NCI-H1092 treated with DMSO at 0.1 percent for 48 hours (cell line): ENCODE measurements at places on chromosomes 1 and 21.

DNA sequence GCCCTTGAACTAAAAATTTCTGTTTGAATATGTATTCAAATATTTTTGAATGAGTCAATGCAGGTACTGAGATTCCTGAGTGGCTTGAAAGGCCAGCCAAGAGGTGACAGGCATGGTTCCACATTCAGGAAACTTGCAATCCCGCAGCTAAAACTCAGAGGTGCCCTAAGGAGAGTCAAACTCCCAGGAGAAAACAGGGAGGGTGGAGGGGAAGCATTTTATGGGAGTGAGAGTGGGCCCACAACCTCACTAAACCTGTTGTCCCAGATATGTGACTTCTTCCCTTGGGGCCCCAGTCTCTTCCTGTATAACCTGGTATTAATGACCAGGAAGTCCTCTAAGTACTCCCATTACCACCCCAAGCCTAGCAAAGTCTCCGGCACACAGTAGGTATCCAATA, 189.6 kb downstream of the PLPP3 start:
- no peak for DNase-seq

- DNase-seq, result no peak
Observed at GRCh38 chr1:213284626-213285025, 233.6 kb downstream of the RPS6KC1 start.

DNA sequence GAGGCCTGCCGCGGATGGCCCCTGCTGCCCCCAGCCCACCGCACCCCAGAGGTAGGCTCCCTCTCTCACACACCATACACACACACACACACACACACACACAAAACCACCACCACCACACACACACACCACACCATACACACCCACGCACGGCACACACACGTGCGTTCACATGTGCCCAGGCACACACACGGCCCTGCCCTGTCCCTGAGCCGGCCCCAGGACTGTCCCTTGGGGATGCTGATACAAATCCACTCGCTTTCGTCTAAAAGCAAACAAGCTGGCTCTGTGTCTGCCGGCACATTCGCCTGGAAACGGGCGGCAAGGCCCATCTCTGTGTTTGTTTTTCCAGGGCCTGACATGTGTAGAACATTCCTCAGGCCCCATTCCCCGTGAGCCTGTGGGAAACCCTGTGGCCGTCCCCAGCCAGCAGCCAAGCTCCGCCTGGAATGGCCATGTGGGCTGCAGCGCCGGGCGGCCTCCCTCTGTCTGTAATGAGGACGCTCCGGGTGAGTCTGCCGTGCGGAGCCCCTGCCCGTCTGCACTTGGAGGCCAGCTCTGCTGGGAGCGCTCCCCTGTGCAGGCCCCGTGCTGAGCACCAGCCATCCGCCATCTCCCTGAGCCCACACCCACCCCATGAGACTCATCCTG, 67.4 kb downstream of the DMRTB1 start:
- DNase-seq, result peak; percentile 19

DNA sequence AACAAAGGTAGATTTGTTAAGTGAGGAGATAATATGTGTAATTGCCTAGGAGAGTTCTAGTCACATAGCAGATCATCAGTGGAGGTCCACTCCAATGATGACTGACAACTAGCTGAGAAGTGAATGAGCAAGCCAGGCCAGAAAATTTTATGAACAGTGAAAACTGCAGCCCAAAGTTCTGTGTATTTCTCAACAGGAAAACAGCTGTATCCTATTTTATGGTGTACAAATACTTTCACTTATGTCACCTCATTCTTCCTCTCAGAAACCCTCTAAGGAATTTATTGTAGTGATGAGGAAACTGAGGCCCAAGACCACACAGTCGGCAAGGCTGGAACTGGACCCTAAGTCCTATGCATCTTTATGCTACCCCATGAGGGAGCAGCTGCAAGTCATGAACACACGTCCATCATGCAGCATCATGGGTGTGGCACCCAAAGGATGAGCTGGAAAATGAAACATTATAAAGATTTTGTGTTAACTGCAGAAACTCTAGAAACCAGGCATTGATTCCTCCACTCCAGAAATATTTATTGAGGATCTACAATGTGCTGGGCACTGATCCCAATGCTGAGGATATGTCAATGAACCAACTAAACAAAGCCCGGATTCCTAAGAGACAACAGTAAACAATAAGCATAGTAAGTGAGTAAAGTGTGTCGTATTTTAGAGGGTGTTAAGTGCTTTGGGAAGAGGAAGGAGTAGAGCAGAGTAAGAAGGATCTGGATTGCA, 99.5 kb upstream of the DUSP10 start:
- no peak for DNase-seq

- DNase-seq, result no peak
Observed at GRCh38 chr1:203556047-203556851, 62.3 kb downstream of the OPTC start.

- DNase-seq, result no peak
Observed at GRCh38 chr1:55060133-55060999, 21.0 kb downstream of the PCSK9 start.

DNA sequence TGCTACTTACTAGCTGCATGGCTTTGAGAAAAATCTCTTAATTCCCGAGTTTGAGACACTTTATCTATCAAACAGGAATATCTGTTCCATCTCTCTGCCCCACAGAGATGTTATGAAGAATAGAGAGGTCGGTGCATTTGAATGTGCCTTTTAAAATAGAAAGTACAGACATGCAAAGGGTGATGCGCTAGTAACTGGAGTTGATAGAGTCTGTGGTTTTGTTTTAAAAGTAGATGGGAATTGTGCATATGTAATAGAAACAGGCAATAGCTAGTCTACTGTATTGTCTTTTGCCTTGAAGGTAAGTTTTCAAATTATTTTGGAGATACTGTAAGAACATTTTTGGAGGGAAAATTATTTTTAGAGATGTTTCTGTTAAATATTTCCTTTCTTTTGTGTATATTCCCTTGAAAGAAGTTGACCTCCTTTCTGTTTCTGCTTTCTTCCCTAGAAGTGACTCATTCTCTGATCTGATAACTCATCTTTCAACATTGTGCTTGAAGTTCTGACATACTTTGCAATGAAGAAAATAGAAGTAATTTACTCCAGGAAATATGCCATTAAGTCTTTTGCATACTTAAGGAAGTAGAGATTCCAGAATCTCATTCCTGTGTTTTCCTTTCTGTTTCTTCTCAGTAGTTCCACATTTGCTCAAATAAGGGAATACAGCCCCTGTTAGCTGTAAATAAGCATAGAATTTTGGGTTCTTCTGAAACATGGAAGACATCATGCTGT, 151.6 kb downstream of the SDCCAG8 start:
- no peak for DNase-seq

- DNase-seq, result no peak
Observed at GRCh38 chr1:160004001-160004400, 27.8 kb downstream of the PIGM start.

DNA sequence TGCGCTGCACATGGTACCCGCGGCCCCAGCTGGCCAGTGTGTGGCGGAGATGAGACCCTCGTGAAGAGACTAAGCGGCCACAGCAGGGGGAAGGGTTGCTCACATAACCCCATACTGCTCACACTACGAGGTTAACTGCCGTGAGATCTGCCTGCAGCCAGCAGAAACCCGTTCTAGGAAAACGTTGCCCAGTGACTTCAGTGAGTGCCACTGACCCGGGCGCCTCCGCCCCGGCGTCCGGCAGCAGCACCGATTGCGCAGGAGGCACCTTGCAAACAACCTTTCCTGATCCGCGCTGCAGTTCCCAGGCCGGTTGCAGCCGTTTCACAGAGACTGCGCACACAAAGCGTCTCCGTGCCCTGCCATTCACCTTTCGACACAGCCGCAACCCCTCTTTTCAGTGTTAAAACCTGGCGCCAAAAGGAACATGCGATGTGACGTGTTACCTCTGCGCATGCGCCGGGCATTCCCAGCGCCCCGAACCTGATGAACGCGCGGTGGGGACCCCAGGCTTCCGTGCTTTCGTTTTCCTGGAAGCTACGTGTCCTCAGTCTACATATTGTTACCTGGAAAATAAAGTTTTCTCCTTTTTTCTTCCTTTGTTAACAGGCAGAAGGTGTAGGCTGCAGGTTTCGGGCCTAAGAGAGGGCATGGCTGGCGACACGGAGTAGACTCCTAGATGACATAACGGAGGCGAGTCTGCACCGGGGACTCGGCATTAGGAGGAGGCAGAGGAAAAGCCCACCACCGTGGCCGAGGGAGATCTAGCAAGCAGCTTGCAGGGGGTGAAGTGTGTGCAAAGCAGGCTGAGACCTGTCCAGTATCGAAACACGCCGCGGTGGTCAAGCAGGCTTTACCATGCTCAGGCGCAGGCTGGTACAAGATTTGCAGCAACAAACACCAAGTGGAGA, 8.9 kb downstream of the VPS26C start:
- DNase-seq, result peak; percentile 80

- no peak for DNase-seq
Observed at GRCh38 chr1:110089561-110090275, 19.2 kb upstream of the ALX3 start.

DNA sequence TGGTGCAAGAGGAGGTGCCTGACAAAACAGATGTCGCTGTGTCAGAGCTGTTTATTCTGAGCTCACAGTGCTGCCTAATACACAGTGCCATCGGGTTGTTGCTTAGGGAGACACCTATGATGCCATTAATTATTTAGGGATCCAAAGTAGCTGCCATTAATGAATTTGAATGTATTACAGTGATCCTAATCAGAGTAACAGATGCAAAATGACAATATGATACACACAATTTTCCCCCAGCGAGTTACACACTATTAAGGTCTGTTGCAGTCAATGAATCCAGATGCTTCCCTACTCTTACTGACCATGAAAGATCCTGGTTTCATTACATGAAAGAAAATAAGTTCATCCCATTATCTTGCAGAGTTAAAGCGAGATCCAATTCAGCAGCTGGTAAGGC, 91.3 kb downstream of the RWDD3 start:
- DNase-seq, result no peak

GRCh38 chr1:165816826-165817497, 10.5 kb upstream of the UCK2 start:
- no peak for DNase-seq

DNA sequence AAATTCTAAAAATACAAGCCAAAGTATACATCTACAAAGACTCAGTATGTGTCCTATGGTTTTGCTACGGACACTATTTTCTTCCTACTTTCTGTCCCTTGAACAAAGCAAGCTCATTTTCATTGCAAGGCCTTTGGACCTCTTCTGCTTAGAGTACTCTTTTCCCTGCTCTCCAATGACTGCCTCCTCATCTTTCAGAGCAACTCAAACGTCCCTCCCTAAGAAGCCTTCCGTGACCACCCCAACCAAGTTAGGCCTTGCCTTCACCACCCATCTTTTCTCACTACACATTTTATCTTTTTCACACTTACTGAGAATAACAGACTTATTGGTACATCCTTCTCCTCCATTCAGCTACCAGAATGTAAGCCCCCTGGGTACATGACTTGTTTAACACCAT, 39.9 kb downstream of the ENAH start:
- DNase-seq, result no peak

GRCh38 chr1:31694069-31694963, 9.5 kb downstream of the COL16A1 start:
- DNase-seq, result no peak

GRCh38 chr1:100759188-100759587, 39.6 kb downstream of the VCAM1 start:
- no peak for DNase-seq

DNA sequence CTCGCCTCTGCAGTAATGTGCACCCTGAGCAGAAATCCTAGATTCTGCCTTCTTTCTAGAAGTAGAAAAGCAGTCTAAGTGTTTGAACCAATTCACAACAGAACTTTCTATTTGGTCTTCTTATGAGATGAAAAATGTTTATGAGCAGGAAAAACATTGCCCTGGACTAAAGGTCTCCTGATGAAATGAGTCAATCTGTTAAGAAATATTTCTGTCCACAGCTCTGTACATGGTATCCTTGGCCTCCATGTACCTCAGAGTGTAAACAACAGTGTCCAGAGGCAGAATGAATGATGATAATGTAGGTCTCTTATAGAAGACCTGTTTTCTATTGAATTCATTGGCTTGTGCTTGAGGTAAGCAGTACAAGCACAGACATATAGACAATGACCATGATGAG, 6.2 kb upstream of the APCS start:
- DNase-seq, result no peak

GRCh38 chr21:39004634-39005501, 178.4 kb downstream of the PSMG1 start:
- peak; percentile 79 for DNase-seq

GRCh38 chr21:29245863-29246262, 52.9 kb upstream of the BACH1 start:
- DNase-seq, result no peak

GRCh38 chr1:30313584-30313983, 409.8 kb downstream of the MATN1 start:
- DNase-seq, result no peak

DNA sequence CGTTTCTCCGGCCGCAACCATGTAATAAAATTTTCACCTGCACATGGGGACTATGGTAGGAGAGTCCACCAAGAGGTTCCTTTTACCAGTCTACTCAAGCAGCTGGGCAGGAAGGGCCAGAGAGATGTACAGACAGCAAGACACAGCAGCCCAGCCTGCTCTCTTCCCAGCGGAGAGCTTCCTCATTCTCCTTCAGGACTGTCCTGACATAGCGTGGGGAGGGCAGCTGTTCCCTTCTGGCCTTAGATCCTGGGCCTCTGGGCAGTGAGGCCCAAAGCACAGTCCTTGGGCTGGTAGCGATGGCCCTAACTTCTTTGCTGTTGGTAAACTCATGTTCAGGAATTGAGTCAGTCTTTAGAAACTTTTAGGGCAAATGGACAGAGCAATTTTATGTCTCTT, 89.1 kb downstream of the BCAR3 start:
- no peak for DNase-seq

DNA sequence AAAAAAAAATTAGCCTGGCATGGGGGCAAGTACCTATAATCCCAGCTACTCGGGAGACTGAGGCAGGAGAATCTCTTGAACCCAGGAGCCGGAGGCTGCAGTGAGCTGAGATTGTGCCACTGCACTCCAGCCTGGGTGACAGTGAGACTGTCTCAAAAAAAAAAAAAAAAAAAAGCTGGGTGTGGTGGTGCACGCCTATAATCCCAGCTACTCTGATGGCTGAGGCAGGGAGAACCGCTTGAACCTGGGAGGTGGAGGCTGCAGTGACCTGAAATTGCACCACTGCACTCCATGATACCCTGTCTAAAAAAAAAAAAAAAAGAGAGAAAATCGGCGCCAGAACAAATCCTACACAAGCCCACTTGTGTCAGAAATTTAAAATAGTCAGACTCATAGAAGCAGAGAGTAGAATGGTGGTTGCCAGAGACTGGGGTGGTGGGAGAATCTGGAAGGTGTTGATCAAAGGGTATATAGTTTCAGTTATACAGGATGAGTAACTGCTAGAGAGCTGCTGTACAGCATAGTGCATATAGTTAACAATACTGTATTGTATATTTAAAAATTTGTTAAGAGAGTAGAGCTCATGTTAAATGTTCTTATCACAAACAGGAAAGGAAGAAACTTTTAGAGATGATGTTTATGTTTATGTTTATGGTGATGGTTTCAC, 9.6 kb downstream of the DIP2A start:
- DNase-seq, result no peak

GRCh38 chr1:1206966-1207531, 657 bp upstream of the TNFRSF18 start:
- DNase-seq, result no peak

- DNase-seq, result no peak
Observed at GRCh38 chr1:208524376-208524775, 280.2 kb upstream of the PLXNA2 start.
